Left cardiac atrium (tissue), 4 donors: ENCODE measurements at places on chromosomes 7 and 10. TPM values are rescaled to one million over a fixed set of nuclear protein-coding genes. Genes with fewer than 3 reads are reported as not detected.
A peak's percentile ranks its signal among the peaks of the same experiment; 100 is the strongest.

Gene TMEM140
- total RNA-seq = 10.0 TPM

Gene NKX1-2
- total RNA-seq = not detected

Gene ALOX5
- total RNA-seq = 11.9 TPM

Gene IDI2
- not detected for total RNA-seq

Gene SEMA3D
- 1.1 TPM for total RNA-seq

- no peak for DNase-seq
Observed at GRCh38 chr10:91556691-91557566, 75.9 kb downstream of the PPP1R3C start.

DNA sequence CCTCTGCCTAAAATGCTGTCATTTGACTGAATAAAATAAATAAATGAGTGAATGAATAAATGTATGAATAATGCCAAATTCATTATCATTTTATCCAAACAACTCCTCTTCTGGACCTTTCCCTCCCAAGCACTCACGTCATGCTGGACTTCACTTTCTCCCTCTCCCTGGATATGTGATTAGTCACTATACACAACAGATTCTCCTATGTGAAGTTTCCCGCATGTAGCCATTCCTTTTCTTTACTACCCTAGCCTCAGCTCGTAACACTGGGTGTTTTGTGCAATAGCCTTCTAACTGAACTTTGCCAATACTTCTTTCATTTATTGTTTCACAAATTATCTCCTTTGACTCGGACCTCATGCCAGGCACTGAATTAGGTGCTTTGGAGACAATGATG, 87.6 kb upstream of the IL6 start:
- DNase-seq = no peak

DNA sequence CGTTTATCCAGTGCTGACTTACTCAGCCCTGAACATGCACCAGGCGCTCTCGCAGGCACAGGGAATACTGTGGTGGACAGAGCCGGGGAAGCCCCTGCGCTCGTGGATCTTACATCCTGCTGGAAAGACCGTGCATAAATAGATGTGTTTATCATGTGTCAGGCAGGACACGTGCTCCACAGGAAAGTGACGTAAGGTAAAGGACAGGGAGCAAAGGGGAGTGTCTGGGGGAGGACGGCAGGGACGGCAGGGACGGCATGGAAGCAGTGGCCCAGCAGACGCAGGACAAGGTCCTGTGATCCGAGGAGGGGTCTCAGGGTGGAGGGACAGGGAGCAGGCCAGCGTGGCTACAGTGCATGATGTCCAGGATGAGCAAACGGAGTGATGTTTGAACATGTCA, 410.5 kb downstream of the PAXIP1 start:
- no peak for DNase-seq

- no peak for DNase-seq
Observed at GRCh38 chr10:34015700-34016099, 681.2 kb upstream of the NRP1 start.

- DNase-seq = no peak
Observed at GRCh38 chr7:41964849-41965745, 262.2 kb upstream of the INHBA start.

DNA sequence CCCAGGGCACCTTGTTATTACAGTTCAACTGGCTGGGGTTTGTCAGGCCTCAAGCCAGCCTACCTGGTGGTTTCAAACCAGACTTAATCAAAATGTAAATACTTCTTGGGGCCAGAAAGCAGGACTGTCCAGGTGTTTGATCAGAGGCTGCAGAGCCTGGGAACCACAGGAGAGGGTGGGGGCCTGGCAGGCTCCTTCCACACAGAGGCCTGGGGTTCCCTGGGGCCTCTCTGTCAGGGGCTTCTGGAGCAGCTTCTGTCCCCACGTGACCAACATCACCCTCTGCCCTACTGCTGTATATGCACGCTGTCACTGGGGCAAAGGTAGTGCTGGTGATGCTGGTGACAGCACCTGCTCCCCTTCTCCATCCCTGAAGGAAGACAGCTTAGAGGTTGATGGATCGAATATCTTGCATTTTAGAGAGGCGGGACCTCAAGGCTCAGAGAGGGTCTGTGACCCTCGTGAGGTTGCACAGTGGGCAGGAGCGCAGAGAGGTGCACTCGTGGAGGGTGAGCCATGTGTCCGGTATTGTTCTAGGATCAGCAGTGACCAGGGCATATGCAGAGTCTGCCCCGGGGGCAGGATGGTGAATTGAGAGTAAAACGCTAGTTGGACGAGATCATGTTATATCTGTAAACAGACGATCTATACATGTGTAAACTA, 95.4 kb downstream of the GRK5 start:
- DNase-seq = no peak

GRCh38 chr7:38630720-38631673, at the start of gene AMPH:
Gene AMPH, minus strand, starts transcription at chr7:38631373. Its CDS starts 22 bp downstream, at chr7:38631351.
- DNase-seq = peak; percentile 65

GRCh38 chr10:83190614-83191013, 948.7 kb upstream of the GHITM start:
- DNase-seq = no peak

DNA sequence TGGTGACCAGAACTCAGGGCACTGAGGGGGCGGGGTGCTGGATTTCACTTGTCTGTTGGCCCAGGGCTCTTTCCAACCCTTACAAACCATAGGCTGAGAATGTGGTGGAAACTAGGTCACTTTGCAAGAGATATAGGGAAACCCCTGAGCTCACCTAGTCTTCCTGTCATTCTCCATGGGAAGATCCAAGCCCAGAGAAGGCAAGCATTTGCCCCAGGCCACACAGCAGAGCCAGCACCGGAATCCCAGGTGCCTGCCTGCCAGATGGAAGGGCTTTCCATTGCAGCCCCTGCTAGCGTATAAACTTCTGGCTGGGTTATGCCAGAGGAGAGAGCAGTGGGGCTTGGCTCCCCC, 427 bp downstream of the PYROXD2 start:
- no peak for DNase-seq

GRCh38 chr10:86313621-86314041, 53.0 kb downstream of the GRID1 start:
- no peak for DNase-seq

GRCh38 chr7:7188091-7188490, 5.7 kb downstream of the C1GALT1 start:
- no peak for DNase-seq
